ENCODE measurements at places on chromosomes 6 and 20.
A peak's percentile ranks its signal among the peaks of the same experiment; 100 is the strongest.

GRCh38 chr6:108575905-108576494 lies 15.3 kb downstream of the FOXO3 start:
- no peak for DNase-seq

- no peak for DNase-seq
These were observed 22.8 kb upstream of the CCN6 start for GRCh38 chr6:112030961-112031660.

DNA sequence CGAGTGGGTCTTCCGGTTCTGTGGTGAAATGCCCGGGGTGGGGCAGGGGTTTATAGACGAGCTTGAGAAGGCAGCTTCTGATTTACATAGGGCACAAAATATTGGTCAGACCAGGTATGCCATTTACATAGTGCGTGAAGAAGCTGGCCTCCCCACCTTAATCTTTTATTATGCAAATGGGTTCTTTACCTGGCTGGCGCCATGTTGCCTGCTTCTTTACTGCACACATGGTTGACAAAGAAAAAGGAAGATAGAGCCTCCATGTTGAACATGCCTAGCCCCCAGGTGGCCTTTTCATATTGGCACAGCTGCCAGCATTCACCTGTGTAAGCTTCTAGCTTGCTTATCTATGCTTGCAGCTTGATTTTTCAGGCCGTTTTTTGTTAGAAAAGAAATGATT lies 276.2 kb downstream of the PHACTR1 start:
- no peak for DNase-seq

GRCh38 chr6:36469946-36470345 lies 27.1 kb downstream of the KCTD20 start:
- DNase-seq = no peak

DNA sequence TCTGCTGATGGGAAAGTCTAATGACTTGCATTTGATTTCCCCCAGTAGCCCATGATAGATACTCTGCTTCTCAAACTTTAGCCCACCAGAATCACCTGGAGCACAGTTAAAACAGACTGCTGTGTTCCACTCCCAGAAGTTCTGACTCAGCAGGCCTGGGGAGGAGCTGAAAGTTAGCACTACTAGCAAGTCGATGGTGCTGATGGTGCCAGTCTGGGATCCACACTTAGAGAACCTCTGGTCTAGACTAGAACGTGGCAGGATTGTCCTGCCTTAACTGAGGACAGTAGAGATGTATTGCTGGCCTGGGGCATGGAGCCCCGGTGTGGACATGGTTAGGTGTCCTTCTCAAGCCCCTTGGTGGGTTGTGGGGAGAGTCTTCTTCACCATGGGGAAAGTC lies 8.7 kb downstream of the TOX2 start:
- DNase-seq = no peak

- DNase-seq = no peak
These were observed 65.4 kb upstream of the SLCO4A1 start for GRCh38 chr20:62576815-62577489.

- no peak for DNase-seq
These were observed 39.0 kb downstream of the FARS2 start for GRCh38 chr6:5300206-5300764.

GRCh38 chr6:3287976-3288707 lies 29.4 kb downstream of the PSMG4 start:
- DNase-seq = no peak

- DNase-seq = no peak
These were observed 80.4 kb downstream of the RWDD2A start for GRCh38 chr6:83273596-83273995.

DNA sequence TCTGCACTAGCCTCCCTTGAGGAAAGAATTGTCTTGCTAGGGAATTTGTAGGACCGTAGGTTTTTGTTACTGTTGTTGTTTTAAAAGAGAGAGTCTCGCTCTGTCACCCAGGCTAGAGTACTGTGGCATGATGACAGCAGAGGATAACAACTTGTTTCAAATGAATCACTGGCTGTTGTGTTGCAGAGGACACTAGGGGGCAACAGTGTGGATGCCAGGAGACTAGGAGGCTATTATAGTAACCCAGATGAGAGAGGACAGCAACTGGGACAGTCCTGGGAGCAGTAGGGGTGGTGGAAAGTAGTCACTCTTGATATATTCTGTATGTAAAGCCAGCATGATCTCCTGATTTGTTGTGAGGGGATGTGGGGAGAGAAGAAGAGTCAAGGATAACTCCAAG lies 41.8 kb upstream of the LAMA4 start:
- peak; percentile 13 for DNase-seq

- peak; percentile 82 for DNase-seq
These were observed 12.6 kb downstream of the HSPA12B start for GRCh38 chr20:3744806-3745685.

GRCh38 chr20:63750807-63751470 lies 11.4 kb downstream of the SLC2A4RG start:
- no peak for DNase-seq

GRCh38 chr6:144879436-144879835 lies 594.3 kb downstream of the UTRN start:
- no peak for DNase-seq

GRCh38 chr6:151763303-151763702 lies 44.2 kb upstream of the ESR1 start:
- no peak for DNase-seq

DNA sequence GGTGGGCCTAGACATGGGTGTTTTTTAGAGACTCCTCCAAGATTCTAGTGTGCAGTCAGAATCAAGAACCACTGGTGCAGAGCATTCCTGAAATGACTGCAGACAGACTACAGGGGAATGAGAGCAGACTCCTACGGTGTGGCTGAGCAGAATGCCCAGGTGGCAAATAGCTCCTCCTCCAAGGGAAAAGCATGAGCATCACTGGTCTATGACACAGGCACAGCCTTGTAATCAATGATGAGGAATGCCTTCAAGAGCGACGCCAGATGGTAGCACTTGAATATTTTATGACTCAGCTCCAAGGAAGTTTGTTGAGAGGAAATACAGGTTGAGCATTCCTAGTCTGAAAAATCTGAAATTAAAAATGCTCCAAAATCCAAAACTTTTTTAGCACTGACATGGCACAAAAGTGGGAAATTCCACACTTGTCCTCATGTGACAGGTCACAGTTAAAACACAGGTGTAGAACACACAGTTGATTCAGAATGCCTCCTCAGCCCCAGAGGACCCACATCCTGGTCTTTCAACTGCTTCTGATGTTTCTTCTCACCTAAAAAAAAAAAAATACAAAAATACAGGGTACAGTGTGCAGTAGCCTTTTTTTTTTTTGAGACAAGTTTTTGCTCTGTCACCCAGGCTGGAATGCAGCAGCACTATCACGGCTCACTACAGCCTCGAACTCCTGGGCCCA lies 10.6 kb upstream of the FAM8A1 start:
- DNase-seq = no peak

DNA sequence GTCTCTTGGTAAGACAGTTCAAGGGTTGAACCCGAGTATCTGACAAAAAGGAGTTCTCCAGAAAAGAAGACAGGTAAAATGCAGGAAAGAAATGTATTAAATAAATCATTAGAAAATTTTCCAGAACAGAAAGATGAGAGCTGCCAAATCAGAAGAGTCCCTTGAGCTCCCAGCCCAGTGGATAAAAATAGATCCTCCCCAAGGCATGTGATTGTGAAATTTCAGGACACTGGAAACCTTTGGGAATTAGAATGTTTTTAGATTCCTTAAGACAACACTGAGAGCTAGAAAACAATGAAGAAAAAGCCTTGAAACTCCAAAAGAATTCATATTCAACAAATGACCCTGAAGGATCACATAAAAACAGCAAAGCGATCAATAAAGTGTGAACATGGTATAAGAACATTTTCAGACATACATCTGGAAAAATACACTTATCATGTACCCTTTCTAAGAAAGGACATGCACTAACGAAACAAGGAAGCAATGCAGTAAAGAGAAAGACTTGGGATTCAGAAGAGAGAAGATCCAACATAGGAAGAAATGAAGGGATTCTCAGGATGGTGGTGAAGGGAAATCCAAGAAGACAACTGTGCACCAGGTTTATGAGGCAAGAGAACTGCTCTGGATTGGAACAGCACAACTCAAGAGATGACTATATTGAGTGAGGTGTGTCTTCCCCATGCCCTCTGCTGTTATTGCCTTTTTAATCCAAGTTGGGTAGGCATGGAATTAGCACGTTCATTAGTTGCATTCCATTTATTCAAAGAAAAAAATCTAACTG lies 390.4 kb downstream of the SYNE1 start:
- DNase-seq = no peak

DNA sequence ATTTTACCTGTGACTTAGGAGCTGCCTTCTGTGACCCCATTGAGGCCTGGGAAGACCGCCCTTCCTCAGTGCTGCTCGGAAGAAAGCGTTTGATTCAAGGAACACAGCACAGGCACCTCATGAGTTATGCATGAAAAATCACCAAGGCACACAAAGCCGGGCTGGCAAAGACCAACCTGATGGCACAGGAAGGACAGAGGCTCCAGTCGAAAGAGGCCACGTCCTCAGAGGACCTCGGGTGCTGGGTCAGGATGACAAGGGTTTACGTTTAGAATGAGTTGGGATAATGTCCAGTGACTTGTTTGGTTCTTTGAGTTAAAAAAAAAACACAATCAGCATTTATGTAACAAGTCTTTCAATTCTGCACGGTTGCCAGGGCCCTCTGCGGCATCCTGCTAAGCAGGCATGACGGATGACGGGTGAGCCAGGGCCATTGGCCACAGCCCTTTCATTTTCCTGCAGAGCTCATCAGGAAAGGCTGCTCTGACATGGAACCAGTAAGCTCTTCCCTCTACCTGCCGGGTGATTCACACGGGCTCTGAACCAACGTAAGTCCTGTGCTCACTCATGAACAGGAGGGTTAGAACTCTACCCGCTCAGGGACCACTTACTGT lies 112.8 kb downstream of the DACT2 start:
- DNase-seq = no peak

- peak; percentile 21 for DNase-seq
These were observed 100.3 kb downstream of the GMPR start for GRCh38 chr6:16338577-16339264.

GRCh38 chr20:48294942-48295341 lies 509.7 kb upstream of the SULF2 start:
- no peak for DNase-seq

- DNase-seq = no peak
These were observed 61.4 kb downstream of the LY86 start for GRCh38 chr6:6649824-6650349.

- DNase-seq = no peak
These were observed 597 bp upstream of the GLYATL3 start for GRCh38 chr6:49499126-49499525.

DNA sequence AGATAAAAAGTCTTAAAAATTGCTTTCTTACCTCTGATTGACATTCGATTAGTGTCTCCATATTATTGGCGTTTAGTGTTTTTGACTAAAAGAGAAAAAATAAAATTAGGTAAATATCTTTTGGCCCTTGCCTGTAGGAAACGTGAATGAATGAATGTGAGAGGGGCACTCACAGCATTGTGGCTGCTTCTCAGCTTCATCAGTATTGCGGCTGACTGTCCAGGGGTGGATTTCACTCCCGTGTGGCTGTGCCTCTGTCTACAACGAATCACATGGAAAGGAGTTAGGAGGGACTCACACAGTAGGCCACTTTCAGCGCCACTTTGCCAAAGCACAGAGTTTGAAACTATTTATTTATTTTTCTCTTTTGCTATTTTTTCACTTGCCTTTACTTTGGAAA lies 844 bp downstream of the TAGAP start:
- no peak for DNase-seq

GRCh38 chr6:125913864-125914351 lies 42.7 kb upstream of the HINT3 start:
- DNase-seq = no peak

GRCh38 chr20:39910536-39910935 lies 778.5 kb downstream of the MAFB start:
- no peak for DNase-seq

GRCh38 chr6:121959501-121959900 lies 440.0 kb upstream of the HSF2 start:
- no peak for DNase-seq

DNA sequence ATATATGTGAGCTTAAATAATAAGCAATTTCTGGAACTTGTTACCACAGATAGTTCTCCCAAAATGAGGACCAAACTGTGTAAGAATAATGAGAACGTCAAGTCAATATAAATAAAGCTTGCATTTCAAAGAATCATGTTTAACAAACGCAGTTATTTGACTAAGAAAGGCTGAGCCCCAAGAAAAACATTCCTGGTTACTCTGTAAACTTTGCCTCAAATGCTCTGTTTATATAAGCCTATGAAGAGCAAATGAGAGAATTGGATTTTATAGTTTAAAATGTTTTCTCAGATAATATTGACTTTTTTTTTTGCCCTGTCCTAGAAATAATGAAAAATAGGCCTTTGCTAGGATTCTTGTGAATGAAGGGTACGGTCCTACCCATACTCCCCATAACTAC lies 81.3 kb downstream of the C6orf52 start:
- no peak for DNase-seq

GRCh38 chr20:48194583-48194982 lies 409.3 kb upstream of the SULF2 start:
- DNase-seq = no peak

GRCh38 chr6:131910956-131911355 lies 40.2 kb downstream of the CCN2 start:
- DNase-seq = no peak

- DNase-seq = no peak
These were observed 2.0 kb downstream of the PI3 start for GRCh38 chr20:45176526-45177267.

- DNase-seq = no peak
These were observed 94.8 kb upstream of the NHSL1 start for GRCh38 chr6:138593909-138594757.

GRCh38 chr20:6705106-6705766 lies 62.2 kb upstream of the BMP2 start:
- no peak for DNase-seq

DNA sequence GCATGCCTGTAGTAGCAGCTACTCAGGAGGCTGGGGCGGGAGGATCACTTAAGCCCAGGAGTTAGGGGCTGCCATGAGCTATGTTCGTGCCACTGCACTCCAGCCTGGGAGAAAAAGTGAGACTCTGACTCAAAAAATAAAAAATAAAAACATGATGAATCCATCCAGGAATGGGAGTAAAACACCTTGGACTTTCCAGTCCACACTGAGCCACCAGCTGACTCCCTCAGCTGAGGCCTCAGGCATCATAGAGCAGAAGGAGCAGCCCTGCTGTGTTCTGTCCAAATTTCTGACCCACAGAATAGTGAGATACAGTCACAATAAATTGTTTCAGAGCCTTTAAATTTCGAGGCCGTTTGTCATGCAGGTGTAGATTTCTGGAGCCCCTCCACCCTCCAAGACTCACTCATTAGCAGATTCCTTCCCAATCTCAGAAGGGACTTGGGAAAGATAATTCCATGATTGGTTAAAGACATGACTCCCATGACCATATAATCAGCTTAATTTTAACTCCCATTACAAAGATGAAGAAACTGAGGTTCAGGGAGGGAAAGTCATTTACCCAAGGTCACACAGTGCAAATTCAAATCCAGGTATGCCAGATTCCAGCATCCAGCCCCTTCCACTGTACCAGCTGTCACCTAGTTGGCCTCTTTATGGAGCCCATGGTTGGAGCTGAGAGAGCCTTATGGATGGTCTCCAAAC lies 9.0 kb upstream of the MMP9 start:
- DNase-seq = no peak

GRCh38 chr20:20839771-20840170 lies 127.3 kb upstream of the RALGAPA2 start:
- DNase-seq = no peak
